Upper lobe of right lung (tissue), 1 donor: ENCODE measurements at places on chromosomes 6 and 20.

DNA sequence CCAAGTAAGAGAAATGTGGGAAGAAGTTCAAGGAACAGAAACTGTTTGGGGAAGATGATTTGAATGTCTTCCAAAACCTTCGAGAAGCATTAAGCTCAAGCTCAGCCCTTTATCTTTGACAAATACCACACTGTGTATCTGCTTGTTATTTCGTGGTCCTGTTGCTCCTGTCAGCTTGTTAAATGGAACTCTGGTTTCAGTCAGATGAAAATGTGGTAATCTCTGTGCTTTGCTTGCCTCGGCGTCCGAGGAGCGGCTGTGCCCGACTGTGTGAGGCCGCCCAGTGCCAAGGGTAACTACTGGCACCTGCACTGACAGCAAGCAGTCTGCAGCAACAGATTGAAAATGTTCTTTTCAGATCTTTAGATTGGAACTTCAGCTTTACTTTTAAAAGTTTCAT lies 577.9 kb upstream of the FLRT3 start:
- DNase-seq: no peak

- DNase-seq: no peak
Observed at GRCh38 chr6:48233063-48233462, 122.1 kb upstream of the PTCHD4 start.

DNA sequence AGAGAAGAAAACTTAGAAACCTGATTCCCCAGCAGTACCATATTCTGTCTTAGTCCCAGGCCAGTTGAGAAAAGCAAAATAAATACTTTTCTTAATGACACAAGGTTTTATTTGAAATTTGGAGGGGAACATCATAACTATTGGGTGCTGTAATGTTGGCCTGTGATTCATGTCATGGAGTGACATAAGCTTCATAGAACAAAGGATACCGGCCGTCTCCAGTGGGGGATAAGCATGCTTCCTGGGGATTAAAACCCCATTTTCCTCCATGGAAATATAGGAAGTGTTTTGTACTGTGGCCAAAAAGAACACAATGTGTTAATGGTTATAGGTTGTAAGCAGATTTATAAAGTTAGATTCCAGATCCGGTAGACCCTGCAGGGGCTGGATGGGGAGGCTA lies 18.0 kb downstream of the MTHFD1L start:
- no peak for DNase-seq

GRCh38 chr6:163944897-163945296 lies 530.4 kb downstream of the QKI start:
- no peak for DNase-seq

DNA sequence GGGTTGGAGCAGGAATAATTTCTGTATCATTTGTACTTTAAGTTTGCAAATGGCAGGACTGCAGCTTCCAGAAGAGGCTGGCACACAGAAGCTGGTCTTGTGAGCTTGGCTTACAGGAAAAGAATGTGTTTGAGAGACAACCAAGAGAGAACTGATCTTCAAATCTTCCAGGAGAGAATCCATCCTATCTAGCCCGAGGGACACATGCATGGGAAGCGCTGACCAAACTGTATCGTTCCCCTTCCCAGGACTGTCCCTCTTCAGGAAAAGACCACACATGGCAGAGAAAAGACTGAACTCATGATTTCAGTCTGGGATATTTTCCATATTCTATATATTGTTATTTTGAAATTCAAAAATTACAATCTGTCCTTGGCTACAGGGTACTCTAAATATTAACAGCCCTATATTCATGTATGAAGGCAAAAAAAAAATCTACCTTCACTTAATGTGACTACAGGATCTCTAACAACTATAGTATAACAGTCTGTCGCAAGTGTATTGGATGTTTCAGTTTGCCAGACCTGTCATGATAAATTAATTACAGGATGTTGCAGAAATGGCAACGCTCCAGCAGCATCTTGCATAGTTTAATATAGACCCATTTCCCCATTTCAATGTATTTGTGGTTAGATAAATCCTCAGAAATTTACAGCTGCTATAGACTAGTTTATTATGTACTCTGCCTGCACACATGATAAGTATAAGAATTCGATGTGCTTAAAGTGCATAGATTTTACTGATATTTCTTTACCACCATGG lies 99.4 kb downstream of the MYB start:
- no peak for DNase-seq

- DNase-seq: no peak
Observed at GRCh38 chr20:2162125-2162822, 60.6 kb downstream of the STK35 start.

DNA sequence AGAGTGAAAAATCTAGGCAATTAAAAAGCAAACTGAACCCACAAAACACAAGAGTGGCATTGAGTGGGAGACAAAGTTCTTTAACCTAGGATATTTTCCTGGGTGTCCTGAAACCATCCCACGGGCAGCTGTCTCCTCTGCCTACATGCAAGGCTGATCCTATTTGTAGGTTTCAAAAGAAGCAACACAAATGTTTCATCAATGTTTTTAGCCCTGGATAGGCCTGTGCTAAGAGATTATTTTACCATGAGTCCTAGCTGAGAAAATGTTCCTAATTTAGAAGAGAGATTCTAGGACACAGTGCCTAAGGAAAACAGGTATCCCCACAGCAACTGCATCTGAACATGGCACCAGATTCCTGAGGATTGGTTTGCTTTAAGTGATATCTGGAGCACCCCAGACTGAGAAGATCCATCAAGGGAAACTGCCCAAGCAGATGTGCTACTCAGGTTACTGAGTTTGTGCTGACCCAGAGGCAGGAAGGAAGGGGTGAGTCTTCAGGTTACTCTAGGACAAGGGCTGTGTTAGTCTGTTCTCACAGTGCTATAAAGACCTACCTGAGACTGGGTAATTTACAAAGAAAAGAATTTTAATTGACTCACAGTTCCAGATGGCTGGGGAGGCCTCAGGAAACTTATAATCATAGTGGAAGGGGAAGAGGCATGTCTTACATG lies 111.6 kb upstream of the UST start:
- no peak for DNase-seq

GRCh38 chr6:138645976-138646640 lies 127.5 kb upstream of the CCDC28A start:
- DNase-seq: no peak

DNA sequence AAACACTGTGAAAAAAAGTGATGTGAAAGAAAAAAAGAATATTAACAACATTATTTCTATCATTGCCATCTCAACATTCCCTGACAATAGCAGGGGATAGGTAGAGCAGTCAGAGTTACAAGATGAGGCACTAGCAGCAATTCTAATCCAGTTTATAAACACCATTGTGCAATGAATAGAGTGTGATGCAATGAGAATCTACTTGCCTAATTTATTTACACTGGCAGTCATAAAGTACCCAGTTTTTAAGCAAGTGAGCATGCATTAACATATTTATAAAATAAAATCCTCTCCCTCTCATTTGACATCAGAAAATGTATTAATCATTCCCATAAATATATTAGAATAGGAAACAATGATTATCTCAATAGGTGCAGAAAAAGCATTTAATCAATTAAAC lies 2.5 kb upstream of the MANEA start:
- no peak for DNase-seq

DNA sequence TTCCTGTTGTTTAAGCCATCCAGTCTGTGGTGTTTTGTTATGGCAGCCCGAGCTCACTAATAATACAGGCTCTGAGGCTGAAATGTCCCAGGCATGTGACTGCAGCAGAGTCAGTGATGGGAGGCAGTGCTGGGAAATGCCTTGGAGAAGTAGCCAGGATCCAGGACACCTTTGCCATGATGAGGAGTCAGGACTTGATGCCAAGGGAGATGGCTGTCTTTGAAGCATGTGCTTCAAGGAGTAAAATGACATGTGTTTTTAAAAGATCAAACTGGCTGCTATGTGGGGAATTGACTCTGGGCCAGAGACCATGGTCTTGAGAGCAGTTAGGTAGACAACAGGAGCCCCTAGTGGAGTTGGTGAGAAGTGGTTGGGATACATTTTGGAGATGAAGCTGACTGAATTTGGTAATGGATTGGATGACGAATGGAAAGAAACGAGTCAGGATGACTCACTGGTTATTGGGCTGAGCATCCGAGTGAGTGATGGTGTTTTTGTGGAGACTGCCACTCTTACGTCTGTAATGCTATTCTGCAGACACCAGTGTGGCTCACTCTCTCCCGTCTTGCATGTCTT lies 322.2 kb downstream of the PLCB1 start:
- DNase-seq: no peak

DNA sequence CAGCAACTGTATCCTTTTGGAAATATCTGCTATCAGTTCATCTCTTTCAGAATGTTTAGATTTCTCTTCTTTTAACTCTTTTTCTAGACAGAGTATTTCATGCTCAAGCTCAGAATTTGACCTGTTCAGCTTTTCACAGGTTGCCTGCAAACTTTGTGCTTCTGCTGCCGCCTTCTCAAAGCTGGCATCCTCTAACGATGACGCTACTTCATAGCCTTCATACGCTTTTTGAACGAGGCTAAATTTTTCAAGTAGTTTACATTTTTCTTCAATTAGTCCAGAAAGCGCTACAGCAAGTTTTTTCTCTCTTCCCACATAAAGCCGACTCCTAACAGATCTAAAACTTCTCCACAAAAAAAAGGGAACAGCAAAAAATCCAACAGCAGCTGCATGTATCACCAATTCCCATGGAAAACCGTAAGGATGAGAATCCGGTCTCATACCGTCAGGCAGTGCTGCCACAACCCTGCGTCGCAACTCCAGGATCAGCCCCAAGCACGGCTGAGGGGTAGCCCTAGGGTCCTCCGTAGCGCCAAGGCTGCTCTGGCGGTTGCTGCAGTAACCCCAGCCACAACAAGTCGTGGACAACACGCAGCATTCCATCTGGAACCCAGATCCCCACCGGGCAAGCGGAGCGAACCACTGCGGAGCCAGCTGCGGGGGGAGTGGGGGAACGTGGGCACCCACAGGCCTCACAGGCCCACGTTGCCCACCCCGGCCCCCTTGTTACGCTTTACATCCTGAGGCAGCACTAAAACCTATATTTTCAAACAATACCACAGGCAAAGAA lies 30.6 kb downstream of the DACT2 start:
- DNase-seq: no peak

GRCh38 chr6:119187596-119187995 lies 109.1 kb upstream of the FAM184A start:
- DNase-seq: no peak

DNA sequence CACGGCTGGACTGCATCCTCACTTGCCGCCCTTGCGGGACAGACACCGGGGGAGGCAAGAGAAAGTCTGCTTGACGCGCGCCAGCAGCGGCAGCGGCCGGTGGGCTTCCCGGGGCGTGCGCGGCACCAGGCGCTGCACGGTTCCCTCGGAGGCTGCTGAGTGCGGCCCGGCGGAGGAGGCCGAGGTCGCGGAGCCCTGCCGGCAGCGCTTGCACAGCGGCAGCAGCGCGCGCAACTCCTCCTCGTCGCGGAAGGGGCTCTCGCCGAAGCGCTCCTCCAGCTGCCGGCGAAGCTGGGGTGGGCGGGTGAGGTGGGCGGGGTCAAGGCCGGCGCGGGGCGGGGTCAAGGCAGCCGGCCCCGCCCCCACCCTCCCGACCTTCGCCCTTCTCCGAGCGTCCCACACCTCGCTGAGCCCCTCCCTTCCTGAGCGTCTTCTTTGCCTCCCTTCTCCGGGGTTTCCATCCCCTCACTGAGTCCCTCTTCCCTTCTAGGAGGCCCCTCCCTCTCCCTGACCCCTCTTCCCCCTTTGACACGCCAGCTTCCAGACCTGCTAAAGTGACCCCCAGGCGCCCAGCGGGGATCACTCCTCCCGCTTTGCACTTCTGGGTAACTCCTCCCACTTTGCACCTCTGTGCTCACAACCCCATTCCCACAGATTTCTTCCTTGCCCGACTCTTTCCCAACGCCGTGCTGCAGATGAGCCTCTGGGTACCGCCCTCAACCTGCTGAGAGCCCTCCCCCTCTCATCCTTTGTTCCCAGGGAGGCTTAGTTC lies 8.8 kb downstream of the DUSP15 start:
- DNase-seq: peak; percentile 85

- peak; percentile 77 for DNase-seq
Observed at GRCh38 chr6:18327626-18328025, 59.5 kb upstream of the RNF144B start.

DNA sequence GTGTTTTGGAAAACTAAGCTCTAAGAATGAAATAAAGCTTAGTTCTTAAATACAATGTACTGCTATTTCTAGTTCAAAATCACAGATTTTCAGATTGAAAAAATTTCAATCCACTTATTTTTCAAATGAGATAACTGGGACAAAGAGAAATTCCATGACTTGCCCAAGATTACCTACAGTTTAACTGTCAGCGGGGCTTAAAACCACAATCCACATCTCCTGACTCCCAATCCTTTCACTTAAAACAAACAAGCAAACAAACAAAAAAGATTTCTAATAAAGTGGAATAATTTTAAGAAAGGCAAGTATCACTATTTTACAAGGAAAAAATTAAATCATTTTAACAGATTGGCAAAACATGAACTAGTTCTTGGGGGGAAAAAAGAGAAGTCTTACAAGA lies 4.2 kb downstream of the PHIP start:
- DNase-seq: no peak

DNA sequence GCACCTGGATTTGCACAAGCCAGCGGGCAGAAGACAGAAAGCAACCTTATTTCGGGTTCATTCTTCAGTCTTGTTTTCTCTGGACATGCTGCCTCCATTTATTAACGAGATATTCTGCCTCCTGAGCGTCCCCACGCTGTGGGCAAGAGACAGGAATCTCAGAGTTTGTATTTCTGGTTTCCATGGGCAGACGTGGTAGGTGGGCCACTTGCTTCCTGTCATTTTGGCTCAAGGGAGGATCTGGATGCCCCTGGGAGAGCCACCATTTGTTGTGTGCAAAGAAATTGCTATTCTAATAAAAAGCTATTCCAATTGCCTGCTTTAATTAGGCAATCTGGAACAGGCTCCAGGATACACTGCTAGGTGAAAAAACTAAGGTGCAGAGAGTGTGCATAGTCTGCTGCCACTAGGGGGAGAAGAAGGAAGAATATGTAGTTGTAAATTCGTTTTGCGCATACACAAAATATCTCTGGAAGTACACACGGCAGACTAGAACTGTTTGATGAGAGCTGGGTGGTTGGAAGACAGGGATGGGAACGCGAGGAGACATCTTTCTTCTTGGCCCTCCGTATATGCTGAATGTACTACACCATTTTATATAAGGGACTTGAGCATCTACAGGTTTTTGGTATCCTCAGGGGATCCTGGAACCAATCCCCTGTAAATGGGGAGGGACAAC lies 30.1 kb upstream of the SLC16A10 start:
- DNase-seq: no peak
